ENCODE measurements at places on chromosomes 5 and 9. TPM values are rescaled to one million over a fixed set of nuclear protein-coding genes. Genes with fewer than 3 reads are reported as not detected.

DNA sequence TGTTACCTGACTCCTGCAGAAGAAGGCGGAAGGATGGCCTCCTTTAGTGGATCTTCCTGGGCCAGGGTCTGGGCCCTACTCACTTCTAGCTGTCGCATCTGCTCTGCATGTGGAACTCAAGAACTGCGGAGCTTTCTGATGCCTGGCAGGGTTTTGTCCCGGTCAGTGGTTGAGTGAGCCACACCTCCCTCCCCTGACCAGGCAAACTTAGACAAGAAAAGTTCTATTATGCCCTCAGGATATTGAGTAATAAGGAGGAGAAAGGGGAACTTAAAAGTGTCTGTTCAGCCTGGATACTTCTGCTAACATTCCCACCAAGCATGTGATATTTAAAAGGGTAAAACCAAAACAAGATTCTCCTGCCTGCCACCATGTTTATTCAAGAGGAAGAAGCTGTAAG is at the start of gene FYB1:
Gene FYB1, minus strand, starts transcription at position 127 of the 400 bp plus-strand sequence. CDS start 16,603 bp downstream, outside the sequence.
- peak; percentile 59 for DNase-seq

DNA sequence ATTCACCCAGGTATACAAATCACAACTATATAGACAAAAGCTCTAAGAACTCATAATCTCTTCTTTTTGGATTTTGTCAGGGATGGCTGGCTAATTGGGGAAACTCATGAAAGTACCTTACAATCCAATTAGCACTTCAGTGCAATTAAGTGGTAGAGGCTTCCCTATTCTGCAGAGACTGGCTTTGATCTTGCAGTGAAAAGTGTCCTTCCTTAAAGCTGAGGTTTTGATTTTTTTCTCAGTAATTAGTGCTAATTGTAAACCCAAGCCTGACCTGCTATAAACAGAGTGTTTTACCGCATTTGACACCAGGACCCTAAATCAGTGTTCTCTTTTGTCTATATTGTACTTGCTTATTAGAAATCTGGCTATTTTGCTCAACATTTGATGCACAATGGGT is 294.0 kb upstream of the EFNA5 start:
- DNase-seq: no peak

DNA sequence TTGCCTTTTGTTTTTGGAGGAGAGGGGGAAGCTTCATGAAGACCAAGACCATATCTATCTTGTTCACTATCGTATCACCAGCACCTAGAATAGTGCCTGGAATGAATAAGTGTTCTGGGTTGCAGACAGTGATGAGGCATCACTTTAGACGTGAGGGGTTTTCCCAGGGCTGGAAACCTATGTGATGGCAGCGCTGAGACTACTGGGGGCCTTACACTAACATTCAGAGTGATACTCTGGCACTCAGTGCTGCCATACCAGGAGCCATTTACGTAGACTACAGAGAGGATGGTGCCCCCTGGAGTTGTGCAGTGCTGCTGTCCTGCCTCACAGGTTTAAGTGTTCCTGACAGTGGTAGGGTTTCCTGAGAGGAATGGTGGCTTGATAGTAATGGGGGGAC is 6.9 kb downstream of the CCL19 start:
- no peak for DNase-seq

GRCh38 chr5:141590127-141590526 is 28.7 kb downstream of the DIAPH1 start:
- DNase-seq: no peak

- no peak for DNase-seq
Observed at GRCh38 chr5:43110606-43111170, 10.0 kb upstream of the ZNF131 start.

DNA sequence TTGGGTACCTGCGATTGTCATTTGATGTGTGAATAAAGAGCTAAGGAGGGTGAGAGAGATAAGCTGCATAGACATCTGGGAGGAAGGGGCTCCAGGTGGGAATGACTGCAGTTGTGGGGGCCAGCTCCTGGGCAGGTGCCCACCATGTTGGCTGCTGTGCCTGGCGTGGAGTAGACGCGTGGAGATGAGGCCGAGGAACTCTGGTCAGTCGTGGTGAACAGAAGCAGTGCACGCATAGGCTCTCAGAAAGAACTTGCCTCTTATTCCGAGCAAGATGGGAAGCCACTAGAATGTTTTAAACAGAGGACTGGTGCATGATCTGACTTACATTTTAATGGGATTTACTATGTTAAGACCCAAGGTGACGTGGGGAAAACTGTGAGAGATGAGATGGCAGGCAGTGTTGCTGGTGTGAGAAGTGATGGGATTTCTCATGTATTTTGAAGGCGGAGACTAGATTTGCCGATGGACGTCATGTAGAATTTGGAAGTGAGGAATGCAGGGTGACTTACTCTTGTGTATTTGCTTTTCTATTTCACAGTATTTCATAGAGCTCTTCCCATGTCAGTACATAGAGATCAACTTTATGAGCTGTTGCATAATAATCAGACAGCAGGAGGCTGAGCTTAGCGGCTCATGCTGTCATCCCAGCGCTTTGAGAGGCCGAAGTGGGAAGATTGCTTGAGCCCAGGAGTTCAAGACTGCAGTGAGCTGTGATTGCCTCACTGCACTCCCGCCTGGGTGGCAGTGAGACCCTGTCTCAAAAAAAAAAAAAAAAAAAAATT is 71.1 kb downstream of the EHMT1 start:
- DNase-seq: peak; percentile 24

- DNase-seq: peak; percentile 71
Observed at GRCh38 chr9:109286981-109287380, 33.9 kb downstream of the EPB41L4B start.

GRCh38 chr9:8724284-8725018 is 924.9 kb upstream of the DMAC1 start:
- no peak for DNase-seq

DNA sequence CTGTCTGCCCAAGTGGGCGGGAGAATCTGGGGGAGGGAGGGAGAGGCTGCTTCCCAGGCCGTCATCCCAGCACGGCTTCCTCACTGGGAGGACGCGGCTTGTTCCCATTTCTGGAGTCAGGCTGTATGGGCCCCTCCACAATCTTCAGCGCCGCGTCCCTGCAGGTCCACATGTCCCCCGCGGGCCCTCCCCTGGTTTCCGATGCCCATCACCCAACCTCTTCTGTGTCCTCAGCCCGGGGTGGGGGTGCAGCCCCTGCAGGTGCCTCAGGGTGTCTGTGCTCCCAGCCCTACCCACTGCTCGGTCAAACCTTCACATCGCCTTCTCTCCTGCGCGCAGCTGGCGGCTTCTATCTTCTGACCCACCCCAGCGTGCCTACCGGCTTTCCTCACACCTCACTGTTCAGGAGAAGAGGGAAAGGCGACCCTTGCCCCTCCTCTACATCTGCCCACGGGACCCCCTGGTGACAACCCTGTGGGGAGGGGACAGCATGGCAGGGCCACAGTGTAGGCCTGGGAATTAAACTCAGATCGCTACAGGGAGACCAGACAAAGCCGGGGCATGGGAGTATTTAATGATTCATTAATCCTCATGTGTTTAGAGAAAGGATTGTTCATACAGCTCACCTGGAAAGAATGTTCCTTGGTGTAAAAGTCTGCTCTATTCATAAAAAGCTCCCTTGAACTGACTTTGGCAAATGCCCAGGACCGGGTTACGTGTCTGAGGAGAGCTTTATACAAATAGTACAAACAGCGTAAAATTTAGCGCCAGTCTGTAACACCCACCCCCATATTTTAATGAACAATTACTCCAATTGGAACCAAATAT is 145.1 kb downstream of the IRX1 start:
- no peak for DNase-seq

GRCh38 chr5:158273035-158273434 is 414.1 kb upstream of the CLINT1 start:
- no peak for DNase-seq

DNA sequence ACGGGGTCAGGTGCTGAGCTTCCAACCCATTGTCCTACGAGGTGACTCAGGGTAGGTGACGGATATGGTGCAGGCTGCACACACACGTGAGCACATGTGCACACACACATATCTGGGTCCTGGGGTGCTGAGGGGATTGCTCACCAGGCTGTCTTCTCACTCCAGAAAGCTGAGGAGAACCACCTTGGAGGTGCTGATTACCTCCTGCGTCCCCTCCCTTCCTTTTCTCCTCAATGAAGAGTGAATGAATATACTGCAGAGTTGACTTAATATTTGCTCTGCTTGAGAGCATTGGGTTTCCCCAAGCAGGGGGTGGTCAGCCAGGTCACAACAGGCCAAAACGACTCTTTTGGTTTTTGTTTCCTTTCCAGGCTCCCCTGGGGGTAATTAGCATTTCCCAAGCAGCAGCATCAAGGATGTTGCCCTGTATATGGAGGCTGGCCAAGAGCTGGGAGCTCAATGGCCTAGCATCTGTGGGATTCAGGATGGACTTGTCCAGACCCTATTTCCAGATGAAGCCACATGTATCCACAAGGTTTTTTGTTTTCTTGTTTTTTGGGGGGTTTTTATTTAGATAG is 49.7 kb downstream of the PDZD2 start:
- no peak for DNase-seq

DNA sequence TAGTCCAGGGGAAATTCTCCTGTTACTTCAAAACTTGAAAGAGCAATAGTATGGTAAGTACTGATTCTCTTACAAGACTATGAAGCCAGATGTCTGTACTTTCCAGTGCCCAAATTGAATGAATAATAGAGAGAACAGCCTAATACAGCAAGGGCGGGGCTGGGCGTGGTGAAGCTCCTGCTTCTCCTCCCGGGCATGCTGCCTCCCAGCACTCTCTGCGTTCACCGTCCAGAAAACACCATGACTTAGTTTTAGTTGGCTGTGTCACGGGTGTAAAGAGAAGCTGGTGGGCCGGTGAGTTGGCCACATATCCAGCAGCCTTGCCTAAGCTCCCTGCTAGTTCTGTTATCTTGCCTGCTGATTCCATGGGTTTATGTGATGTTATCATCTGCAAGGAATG is 40.7 kb upstream of the ADAMTS2 start:
- DNase-seq: peak; percentile 34

- peak; percentile 83 for DNase-seq
Observed at GRCh38 chr9:34380511-34381315, 4.0 kb upstream of the MYORG start.

DNA sequence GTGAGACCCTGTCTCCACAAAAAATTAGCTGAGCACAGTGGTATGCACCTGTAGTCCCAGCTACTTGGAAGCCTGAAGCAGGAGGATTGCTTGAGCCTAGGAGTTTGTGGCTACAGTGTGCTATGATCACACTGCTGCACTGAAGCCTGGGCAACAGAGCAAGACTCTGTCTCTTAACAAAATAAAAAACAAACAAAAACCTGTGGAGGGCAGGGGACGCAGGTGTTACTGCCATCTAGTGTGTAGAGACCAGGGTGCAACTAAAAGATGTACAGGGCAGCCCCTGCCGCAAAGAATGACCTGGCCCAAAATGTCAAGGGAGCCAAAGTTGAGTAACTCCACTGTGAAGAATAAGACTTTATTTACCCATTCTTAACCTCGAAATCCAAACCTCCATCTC is 27.1 kb downstream of the ASPN start:
- no peak for DNase-seq

DNA sequence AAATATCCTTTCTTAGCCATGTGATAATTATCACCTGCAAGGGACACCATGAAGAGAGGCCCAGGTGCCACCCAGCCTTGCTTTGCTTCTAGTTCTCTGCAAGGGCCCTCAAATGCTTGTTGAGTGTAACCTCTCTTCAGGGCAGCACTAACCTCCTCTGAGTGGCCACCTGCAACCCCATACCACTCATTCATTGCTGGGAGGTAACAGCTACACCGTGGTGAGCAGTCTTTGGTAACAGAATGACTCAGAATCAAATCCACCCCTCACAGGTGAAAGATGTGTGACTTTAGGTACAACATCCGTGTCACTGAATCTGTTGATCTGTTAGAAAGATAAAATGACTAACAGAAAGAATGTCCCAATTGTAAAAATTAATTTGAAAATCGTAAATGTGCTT is 365.1 kb upstream of the TRPC7 start:
- DNase-seq: no peak

DNA sequence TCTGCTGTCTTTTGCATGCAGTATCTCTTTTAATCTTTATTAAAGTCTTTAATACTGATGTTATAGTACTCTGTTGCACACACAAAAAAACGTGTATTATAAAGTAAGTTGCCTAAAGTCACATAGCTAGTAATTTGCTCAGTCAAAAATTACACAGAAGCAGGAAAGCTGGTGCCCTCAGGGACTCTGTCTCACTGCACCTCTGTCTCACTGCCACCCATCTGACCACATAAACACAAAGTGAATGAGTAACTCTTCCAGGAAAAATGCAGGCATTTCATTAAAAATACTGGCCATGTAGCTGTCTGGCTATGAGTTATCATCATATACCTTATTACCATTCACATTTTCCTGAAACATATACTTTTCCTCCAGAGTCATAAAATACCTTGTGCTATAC is 591.7 kb downstream of the CSNK1G3 start:
- peak; percentile 52 for DNase-seq

GRCh38 chr5:89470658-89471057 is 587.7 kb upstream of the MEF2C start:
- no peak for DNase-seq

DNA sequence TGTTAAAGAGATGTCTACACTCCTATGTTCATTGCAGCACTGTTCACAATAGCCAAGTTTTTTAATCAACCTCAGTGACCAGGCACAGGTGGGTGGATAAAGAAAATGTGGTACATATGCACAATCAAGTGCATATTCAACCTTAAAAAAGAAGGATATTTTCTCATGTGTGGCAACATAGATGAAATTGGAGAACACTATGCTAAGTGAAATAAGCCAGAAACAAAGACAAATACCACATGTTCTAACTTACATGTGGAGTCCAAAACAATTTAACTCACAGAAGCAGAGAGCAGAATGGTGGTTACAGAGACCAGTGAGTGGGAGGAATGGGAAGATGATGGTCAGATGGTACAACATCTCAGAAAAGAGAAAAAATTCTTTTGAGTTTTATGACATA is 31.8 kb downstream of the ANXA1 start:
- DNase-seq: no peak

DNA sequence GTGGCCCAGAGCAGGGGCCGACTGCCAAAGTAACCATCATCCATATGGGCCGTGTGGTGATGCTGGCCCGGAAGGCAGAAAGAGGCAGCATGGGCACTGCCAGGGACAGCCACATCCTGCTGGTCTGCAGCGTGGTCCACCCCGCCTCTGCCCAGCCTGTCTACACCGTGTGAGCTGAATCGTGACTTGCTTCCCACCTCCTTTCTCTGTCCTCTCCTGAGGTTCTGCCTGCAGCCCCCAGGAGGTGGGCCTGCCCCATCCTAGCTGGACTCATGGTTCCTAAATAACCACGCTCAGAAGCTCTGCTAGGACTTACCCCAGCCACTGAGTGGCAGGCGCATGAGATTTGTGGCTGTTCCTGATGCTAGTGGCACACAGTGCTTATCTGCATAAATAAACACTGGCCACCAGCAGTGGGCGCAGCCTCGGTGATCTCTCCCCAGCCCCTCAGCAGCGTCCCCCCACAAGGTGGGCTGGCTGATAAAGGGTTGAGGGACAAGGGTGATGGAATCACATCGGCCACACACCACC is 22.6 kb upstream of the SUSD3 start:
- no peak for DNase-seq

HEXB gene
- 106 TPM for total RNA-seq

FAM163B gene
- not detected for total RNA-seq

MARVELD2 gene
- 5.5 TPM for total RNA-seq

CDKN2B gene
- 10.6 TPM for total RNA-seq

LCN15 gene
- total RNA-seq: not detected

CCL27 gene
- total RNA-seq: not detected

SLC36A2 gene
- total RNA-seq: not detected

LIX1 gene
- total RNA-seq: not detected

MLANA gene
- not detected for total RNA-seq

HSPB3 gene
- total RNA-seq: 12.3 TPM

OR1L4 gene
- total RNA-seq: not detected

RANBP3L gene
- not detected for total RNA-seq

PTPN3 gene
- total RNA-seq: 1.3 TPM

SYNPO gene
- total RNA-seq: 6.1 TPM

CDH9 gene
- not detected for total RNA-seq

AGXT2 gene
- not detected for total RNA-seq

ECM2 gene
- total RNA-seq: 5.4 TPM
